ENCODE measurements at places on chromosomes 1 and 21. TPM values are rescaled to one million over a fixed set of nuclear protein-coding genes. Genes with fewer than 3 reads are reported as not detected.

Gene USH2A
- not detected for total RNA-seq

Gene ABCA4
- total RNA-seq: not detected

Gene HIVEP3
- total RNA-seq: 18.4 TPM

Gene LIPI
- not detected for total RNA-seq

Gene KCNK1
- total RNA-seq: 0.67 TPM

Gene CNKSR1
- 6.4 TPM for total RNA-seq

Gene PGLYRP4
- total RNA-seq: not detected

Gene RHD
- not detected for total RNA-seq

DNA sequence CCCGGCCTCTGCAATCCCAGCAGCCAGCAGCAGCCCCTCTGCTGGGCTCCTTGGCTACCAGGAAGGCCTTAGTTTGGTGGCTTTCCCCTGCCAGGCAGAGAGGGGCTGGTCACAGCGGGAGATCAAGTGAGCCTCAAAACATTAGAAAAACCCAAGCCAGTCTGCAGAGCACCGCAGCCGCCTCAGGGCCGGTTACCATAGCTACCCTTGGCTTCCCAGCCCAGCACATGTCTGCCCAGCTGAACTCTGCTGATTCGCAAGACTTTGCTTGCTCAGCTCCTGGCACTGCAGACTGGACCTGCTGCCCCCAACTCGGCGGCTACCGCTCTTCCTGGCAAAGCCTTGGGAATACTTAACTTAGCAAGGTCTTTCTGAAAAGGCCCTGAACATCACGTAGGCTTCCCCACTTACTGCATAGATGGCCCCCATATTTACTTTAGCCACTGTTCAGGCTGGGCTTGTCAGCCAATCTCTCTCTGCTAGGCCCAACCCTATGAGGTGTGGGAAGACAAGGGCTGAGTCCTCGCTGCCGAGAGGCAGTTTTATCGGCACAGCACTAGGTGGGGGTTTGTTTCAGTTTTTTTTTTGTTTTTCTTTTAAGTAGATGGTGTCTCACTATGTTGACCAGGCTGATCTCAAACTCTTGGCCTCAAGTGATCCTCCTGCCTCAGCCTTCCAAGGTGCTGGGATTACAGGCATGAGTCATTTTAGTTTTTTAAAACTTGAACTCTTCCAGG is 28.6 kb upstream of the PLEKHG5 start:
- no peak overlapping the region for H3K4me3 ChIP-seq
- no peaks in the 10 kb centered on the region for H3K27me3 ChIP-seq
- peaks cover 1% of the 10 kb centered on the region for H3K36me3 ChIP-seq
- no peak overlapping the region for H3K27ac ChIP-seq
- DNase-seq: no peak

DNA sequence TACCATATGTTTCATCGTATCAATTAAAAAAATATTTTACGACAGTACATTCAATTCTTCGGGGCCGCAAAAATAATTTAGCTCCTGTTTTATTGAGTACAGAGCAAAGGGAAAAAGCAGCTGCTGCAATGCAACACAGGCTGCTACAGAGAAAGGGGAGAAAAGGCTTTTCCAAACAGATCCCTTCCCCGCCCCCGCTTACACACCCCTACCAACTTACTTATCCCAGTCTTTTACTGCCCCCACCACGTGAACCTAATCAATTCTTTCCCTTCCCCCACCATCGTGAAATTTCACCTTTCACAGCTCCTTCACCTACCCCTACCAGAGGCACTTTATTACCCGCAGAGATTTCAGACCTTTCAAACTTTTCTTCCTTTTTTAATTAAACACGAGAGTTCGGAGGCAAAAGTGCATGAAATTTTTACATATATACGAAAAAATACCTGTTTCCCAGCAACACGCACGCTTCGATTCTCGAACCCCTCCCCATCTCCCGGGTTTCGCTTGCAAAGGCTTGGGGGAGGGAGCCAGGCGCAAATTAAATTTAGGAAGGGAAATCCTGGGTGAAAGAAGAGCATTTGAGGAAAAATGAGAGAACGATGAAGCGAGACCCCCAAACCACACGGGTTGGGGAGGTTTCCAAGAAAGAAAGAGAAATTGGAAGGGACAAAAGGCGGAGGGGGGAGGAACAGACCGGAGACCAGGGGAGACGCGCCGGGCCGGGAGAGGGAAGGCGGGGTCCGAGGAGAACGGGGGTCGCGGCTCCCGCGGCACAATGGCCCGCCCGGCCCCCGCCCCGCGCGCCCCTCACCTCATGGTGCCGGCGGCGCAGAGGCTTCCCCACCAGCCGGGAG is 823 bp downstream of the ENAH start:
- H3K4me3 ChIP-seq: peak overlapping the region; percentile 82
- peaks cover 11% of the 10 kb centered on the region for H3K4me1 ChIP-seq
- no peak for DNase-seq
- peaks cover 67% of the 10 kb centered on the region for H3K27me3 ChIP-seq
- H3K36me3 ChIP-seq: no peaks in the 10 kb centered on the region

GRCh38 chr1:54537611-54538010 is 10.4 kb upstream of the ACOT11 start:
- DNase-seq: no peak
- H3K4me3 ChIP-seq: no peak overlapping the region
- H3K27me3 ChIP-seq: peaks cover 18% of the 10 kb centered on the region

GRCh38 chr1:36159614-36160387 is 3.8 kb downstream of the MAP7D1 start:
- no peak for DNase-seq

DNA sequence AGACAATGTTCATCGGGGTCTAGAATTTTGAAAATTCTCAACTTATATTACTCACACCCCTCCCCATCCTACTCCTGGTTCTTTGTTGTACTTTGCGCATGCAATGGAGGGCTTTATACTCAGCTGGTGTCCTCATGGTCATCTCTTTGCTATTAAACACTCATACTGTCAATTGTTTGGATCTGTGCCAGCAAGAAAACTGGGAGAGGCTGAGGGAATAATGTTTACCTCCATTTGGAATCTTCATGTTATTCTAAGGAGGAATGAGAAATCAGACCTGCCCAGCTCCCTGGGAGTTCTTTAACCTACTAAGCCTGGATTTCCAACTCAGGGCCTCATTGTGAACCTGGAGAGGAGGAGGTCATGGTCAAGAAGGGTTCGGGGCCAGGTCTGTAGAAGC is 143.9 kb upstream of the DNAH14 start:
- H3K4me1 ChIP-seq: peaks cover 23% of the 10 kb centered on the region
- no peaks in the 10 kb centered on the region for H3K27me3 ChIP-seq
- no peak for DNase-seq
- H3K36me3 ChIP-seq: no peaks in the 10 kb centered on the region
- H3K27ac ChIP-seq: no peak overlapping the region

DNA sequence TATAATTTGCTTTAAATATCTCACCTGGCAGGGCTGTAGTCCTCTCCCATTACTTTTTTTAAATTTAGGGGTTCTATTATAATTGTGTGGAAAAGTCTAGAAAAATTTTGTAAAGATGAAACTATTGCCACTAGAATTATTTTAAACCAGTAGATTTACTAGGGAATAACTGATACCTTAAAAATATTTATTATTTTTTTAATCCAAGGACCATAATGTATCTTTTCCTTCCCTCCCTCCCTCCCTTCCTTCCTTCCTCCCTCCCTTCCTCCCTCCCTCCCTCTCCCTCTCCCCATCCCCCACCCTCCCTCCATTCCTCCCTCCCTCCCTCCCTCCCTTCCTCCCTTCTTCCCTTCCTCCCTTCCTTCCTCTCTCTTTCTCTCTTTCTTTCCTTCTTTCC is 90.5 kb downstream of the DNM3 start:
- peaks cover 8% of the 10 kb centered on the region for H3K27me3 ChIP-seq
- no peak overlapping the region for H3K27ac ChIP-seq
- no peaks in the 10 kb centered on the region for H3K36me3 ChIP-seq

DNA sequence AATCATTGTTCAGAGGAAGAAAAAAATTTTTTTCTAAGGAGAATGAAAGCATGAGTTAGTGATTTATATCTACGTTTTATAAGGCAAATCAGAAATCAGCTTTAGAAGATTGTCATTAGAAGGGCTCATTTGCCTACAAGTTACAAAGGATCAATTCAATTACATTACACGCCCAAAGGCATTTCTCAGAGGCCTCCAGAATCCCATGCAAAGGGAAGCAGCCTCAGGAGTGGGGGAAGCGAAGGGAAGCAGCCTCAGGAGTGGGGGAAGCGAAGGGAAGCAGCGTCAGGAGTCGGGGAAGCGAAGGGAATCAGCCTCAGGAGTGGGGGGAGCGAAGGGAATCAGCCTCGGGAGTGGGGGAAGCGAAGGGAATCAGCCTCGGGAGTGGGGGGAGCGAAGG is 206.2 kb downstream of the GREM2 start:
- no peak for DNase-seq
- no peaks in the 10 kb centered on the region for H3K36me3 ChIP-seq
- H3K27me3 ChIP-seq: no peaks in the 10 kb centered on the region
- no peak overlapping the region for H3K27ac ChIP-seq
- no peaks in the 10 kb centered on the region for H3K4me1 ChIP-seq

GRCh38 chr21:46472246-46472645 is 13.6 kb downstream of the DIP2A start:
- H3K36me3 ChIP-seq: peaks cover 28% of the 10 kb centered on the region
- peak overlapping the region; percentile 6 for H3K27ac ChIP-seq
- peaks cover 32% of the 10 kb centered on the region for H3K4me1 ChIP-seq
- no peak for DNase-seq

- peaks cover 54% of the 10 kb centered on the region for H3K4me1 ChIP-seq
- H3K4me3 ChIP-seq: peak within 1 kb of the TSS; percentile 61
- H3K27ac ChIP-seq: peak within 1 kb of the TSS; percentile 52
- DNase-seq: peak; percentile 20
- peaks cover 25% of the 10 kb centered on the region for H3K27me3 ChIP-seq
Measured at GRCh38 chr1:40316595-40317393, at the start of gene COL9A2. TSS of gene COL9A2 (minus strand) at chr1:40317286. CDS start at chr1:40317197, 89 bp downstream.

All from activated CD4-positive, alpha-beta T cell treated with anti-CD3 and anti-CD28 coated beads, Interleukin-2, amount 10 ng/mL, durations not matched to agents 7 days and 5 days (primary cell).